ENCODE measurements at places on chromosomes 6 and 20.

- DNase-seq, result no peak
These were observed 1.5 kb downstream of the ZBTB22 start for GRCh38 chr6:33315793-33316602.

GRCh38 chr20:59003836-59004492, 3.1 kb downstream of the CTSZ start:
- DNase-seq, result no peak

DNA sequence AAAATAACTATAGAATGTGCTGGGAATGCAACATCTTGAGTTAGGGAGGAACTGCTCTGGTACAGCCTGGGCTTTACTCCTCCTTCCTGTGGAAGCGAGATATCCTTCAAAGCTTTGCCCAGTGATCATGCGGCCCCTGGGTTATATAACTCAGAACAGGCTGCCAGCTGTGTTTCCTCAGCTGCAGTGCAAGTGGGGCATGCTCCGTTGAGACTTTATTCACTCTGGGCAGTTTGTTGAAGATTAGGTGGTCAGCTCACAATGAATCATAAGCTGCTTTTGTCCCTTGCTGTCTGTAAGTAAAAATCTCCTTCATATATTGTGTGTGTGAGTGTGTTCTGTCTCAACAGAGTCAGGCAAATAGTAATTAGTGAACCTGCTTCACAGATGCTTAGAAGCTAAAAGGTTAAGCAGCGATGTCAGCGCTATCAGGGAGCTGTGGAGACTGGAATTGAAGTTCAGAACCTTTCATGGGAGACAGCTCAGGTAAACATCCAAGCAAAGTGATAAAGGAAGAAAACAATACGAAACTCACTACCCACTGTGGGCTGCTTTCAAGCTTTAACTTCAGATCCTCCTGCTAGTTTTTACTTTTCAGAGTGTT, 688.4 kb downstream of the HTR1B start:
- DNase-seq, result no peak

GRCh38 chr20:11917663-11918062, at the start of gene BTBD3:
Gene BTBD3, plus strand, starts transcription at chr20:11917893. Its CDS starts 383 bp downstream, at chr20:11918276.
- DNase-seq, result no peak

GRCh38 chr20:6492271-6493055, 275.0 kb upstream of the BMP2 start:
- no peak for DNase-seq

DNA sequence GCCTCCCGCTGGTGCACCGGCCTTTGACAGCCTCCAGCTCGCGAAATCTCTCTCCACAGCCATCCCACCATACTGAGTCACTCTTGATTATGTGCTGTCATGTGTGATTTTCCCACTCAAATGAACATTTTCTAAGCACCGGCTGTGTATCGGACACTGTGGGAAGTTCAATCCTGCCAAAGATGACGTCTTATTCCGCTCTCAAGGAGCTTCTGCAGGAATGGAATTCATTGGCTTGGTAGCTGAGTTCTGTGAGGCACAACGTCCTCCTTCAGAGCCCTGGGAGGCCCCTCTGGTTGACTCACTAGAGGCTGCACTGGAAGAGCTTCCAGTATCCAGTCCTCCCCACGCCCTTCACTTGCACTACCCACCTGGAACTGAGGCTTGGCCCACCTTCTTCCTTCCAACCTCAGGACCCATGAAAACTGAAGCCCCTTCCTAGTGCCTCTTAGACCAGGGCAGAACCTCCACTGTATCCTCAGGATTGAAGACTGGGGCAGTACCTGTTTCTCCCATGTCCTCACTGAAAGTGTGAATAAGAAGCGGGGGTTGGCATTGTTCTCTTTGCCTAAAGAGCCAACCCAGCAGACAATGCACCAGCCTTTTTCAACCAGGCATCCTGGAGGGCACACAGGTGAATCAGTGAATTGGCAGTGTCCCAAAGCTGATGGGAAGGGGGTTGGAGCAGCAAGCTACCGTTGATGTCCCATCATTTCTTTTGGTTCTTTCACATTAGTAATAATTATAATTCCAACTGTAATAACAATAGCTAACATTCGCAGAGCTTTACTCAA, 1.7 kb downstream of the UNC5CL start:
- no peak for DNase-seq

DNA sequence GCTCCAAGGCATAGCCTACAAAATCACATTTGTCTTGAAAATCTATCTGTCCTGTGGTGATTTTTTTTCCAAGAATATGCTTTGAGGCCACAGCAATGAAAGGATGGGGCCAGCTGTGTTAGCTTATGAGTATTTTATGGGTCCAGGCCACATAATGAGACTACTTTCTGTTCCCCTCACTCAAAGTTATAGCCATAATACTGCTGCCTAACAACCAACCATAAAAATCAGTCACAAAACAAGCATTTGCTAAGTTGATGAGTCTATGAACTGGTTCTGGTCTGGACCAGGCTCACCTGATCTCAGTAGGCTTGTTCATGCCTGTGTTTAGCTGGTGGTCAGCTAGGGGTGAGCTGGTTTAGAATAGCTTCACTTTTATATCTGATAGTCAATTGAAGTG, 192.5 kb upstream of the PLCB4 start:
- DNase-seq, result no peak

DNA sequence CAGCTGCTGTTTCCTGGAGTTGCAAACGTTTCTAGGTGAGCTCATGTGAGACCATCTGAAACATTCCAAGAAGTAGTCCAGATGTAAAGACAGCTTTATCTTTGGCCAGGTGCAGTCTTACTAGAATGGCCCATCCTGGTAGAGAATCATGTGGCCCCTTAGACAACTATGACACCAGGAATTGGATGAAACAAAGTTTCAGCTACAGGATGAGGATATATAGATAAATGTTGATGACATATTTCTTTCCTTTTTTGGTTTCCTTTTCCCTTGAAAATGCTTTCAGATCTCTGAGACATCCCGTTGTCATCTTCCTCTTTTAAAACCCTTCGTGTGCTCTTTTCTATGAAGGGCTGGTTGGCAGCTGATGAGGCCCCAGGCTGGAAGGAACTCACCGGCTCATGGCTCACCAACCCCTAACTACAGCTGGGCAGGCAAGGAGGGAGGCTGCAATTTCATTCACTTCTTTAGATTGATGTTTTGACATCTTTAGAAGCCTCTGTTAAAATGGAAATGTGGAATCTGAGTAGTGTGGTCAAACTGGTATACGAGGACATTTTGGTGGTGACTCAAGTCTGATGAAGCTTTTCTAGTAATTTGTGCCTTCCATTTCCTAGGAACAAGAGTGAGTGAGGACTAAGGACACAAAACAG, 167.9 kb upstream of the TNFAIP3 start:
- peak; percentile 90 for DNase-seq

Data from suppressor macrophage treated with lipopolysaccharide for 4 hours (primary cell).